ENCODE measurements at places on chromosomes 5 and 9. TPM values are rescaled to one million over a fixed set of nuclear protein-coding genes. Genes with fewer than 3 reads are reported as not detected.

DNA sequence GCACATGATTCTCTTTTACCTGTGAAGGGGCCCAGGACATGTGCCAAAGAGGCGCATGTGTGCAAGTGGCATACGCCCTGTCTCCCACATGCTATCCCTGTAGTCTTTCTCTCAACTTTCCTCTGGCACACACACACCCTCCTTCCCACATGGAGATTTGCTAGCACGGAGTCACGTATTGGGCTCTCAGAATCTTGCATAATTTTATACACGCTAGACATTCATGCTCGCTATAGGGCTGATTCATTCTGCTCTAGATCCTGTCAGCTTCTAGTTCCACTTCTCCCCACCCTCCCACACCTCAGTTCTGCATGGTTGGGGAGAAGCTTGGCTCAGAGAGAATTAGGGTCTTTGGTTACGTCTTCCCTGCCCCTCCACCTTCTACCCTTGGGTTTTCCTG is 72.8 kb downstream of the CD180 start:
- DNase-seq = no peak

GRCh38 chr5:98770911-98771322 is 2.5 kb upstream of the RGMB start:
- DNase-seq = peak; percentile 29

- DNase-seq = no peak
Measured at GRCh38 chr9:84385386-84386040, 45.0 kb upstream of the SLC28A3 start.

- peak; percentile 9 for DNase-seq
Measured at GRCh38 chr5:62268234-62268633, 37.8 kb upstream of the KIF2A start.

GRCh38 chr5:98179791-98180755 is 593.4 kb upstream of the RGMB start:
- DNase-seq = no peak

DNA sequence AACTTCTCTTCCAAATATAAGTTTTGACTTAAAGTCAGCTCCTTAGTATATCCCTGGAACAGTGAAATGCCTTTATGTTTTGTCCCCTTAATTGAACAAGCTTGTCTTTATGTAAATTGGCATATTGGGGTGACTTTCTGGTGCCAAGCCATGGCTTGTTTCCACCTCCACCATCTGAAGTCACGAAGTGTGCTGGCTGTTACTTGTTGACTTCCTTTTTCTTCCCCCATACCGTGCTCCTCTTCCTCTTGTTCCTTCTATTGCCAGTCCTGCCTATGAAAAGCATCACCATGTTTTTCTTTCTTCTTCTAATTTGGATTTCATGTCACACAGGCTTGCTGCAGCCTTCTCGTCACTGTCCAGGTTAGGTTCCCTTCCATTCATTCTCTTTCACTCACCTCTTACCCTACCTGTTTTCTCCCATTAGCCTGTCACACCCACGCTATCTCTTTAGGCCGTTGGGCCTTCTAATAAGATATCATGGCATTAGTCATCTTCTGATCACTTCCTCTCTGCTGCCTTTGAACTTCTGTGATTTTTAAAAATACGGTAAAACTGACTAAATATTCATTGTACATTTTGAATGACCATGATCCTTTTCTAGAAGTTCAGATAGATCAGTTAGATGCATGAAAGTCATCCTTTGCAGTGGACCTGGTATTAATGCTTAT is 48.1 kb downstream of the IQGAP2 start:
- no peak for DNase-seq

- DNase-seq = peak; percentile 59
Measured at GRCh38 chr9:15231788-15232635, 75.0 kb downstream of the TTC39B start.

- no peak for DNase-seq
Measured at GRCh38 chr9:81499021-81499454, 190.3 kb downstream of the TLE1 start.

DNA sequence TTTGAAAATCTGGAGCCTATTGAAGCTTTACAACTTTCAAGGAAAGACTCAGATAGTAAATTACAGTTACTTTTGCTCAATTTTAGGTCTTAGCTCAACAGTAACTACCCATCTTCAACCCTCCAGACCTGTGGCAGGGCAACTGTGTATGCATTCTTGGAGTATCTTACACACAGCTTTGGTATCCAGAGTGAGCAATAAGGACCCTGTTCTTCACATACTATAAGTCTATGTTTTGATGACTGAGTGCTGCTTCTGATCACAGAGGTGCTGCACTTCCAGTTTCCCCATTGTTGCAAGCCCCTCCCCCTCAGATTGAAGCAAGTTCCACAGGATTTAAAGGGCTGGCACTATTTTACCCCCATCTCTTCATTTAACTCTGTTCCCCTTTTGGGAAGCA is 737.4 kb upstream of the GRAMD2B start:
- no peak for DNase-seq

GRCh38 chr5:53892224-53892623 is 331.8 kb downstream of the NDUFS4 start:
- no peak for DNase-seq

DNA sequence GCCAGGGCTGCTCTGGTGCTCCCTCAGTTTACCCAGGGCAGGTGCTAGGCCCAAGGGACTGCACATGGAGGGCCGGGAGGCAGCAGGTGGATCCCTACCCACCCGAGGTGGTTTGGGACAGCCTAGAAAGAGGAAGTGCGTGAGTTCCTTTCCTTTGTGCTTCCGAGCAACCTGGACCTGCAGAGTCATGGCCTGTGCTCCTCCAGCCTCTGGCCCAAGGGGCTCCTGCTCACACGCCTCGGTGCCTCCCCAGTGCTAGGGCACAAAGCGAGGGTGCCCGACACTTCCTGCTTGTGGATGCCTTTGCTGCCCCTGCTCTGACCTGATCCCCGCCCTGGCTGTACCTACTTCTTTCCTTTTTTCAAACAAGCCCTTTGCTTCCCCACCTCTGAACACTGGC is 79.3 kb downstream of the RXRA start:
- no peak for DNase-seq

GRCh38 chr9:15444141-15444540 is 21.5 kb downstream of the SNAPC3 start:
- DNase-seq = no peak

- DNase-seq = peak; percentile 41
Measured at GRCh38 chr9:3863111-3863528, 337.3 kb upstream of the RFX3 start.

DNA sequence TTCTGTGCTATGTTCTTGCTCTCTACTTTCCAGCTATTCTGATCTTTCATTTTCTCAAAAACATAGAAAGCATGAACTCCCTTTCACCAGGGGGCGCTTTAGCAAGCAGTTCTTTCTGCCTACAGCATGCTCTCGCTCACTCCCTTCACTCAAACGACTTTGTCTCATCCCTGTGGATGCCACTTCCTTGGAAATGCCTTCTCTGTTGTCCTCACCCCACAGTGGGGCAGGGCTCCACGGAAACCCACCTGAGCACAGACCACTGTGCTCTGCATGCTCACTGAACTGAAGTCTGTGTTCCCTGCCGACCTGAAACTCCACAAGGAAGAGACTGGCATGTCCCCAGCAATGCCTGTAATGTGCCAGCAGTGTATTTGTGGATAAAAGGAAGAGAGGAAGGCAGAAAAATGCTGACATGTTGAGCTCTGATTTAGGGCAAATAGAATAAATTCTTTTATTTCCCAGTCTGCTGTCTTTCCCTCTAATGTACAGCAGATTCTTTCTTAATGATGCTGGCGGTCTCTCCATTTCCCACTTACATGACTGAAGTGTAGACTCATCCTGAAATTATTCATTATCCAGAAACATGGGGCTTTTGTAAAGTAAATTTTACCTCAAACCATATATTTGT is 4.9 kb upstream of the ROR2 start:
- peak; percentile 10 for DNase-seq

DNA sequence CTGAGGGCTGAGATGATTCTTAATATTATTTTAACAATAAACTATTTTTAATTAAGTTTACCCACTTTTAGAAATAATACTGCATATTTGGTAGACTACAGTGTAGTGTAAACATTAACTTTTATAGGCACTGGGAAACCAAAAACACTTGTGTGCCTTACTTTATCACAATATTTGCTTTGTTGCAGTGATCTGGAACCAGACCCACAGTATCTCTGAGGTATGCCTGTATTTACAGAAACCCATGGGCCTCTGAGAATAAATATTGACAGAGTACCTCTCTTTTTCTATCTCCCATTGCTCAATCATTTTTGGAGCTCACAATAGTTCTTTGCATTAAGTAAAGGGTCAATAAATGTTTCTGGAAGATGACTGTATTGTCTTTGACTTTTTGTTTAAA is 73.3 kb downstream of the SLCO4C1 start:
- no peak for DNase-seq

- no peak for DNase-seq
Measured at GRCh38 chr5:168724227-168724626, 145.1 kb upstream of the PANK3 start.

DNA sequence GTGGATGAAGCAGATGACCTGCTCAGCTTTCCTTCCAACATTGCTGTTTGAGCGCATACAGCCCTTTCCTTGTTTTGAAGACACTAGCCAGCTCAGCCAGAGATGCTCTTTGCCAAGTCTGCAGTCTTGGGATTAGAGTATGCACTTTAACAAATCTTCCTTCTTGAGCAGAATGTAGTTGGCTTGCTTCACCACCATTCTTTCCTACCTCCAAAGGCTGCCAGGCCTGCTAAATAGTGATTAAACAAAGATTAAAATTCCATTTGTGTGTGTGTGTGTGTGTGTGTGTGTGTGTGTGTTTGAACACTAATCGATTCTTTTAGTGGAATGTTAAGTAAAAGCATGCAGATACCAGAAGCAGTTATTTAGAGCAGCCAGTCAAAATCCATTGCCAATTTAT is 97.6 kb downstream of the GALNT10 start:
- no peak for DNase-seq

DNA sequence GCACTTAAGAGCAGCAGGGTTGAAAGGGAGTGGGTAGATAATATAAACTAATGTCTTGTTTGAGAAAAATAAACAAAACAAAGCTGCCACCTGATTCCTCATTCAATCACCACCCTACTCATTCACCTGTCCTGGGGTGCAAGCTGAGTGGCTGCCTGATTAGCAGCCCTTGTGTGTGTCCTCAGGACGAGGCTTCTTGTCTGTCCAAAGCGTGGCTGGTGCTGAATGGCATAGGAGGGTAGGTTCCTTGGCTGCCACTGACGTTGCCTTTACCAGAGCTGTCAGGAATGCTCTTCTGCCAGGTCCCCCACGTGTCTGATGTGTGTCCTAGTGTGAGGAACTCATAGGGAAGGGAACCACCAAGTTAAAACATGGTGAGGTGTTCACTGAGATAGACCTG is 146.6 kb upstream of the SLC24A2 start:
- no peak for DNase-seq

- DNase-seq = no peak
Measured at GRCh38 chr9:85339338-85339737, 402.4 kb downstream of the AGTPBP1 start.

- no peak for DNase-seq
Measured at GRCh38 chr5:142317753-142318152, 7.1 kb downstream of the SPRY4 start.

DNA sequence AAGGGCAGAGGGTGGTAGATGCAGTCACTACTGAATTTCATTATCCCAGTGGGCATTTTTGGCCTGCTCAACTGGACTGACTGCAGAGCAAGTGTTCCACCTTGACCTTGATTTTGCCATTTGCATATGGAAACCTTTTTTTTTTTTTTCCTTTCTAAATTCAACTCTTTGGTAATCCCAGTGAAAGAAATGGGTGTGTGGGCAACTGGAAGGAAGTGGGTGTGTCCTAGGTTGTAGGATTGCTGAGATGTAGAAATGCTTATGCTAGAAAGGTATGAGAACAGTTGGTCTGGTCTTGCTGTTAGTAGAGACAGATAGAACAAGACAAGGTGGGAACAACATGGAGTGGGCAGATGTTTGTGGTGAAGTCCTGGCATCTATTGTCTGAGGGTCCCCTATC is 7.8 kb upstream of the IL12B start:
- DNase-seq = no peak

DNA sequence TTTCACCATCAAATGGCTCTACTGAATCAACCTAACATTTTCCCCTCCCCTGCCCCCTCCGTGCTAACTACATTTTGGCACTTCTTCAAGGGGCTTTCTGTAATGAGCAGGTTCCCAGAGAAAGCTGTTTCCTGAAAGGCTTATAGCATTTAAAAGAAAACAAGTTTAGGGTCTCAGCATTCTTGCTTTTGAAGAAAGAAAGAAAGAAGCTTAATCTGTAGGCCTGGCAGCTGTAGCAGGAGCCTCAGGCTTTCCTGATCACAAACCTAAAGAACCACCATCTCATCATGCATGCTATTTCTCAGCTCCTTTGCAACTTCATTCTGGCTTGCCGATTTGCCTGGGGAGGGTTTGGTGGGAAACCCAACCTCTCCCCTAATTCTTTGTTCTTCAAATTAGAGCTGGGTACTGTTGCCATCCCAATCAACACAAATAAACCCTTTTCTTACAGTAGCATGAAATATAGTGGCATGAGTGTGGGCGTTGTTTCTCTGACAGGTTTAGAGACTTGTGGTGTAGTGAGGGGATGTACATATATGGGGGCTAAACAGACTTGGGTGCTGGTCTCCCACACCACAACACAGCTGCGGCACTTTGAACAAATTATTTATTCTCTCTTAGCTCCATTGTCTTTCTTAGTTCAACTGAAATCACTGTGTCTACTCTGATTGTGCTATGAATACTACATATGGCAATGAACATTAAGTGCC is 160.5 kb upstream of the TNC start:
- DNase-seq = no peak

- no peak for DNase-seq
Measured at GRCh38 chr5:43854697-43855292, 251.8 kb downstream of the NNT start.

DNA sequence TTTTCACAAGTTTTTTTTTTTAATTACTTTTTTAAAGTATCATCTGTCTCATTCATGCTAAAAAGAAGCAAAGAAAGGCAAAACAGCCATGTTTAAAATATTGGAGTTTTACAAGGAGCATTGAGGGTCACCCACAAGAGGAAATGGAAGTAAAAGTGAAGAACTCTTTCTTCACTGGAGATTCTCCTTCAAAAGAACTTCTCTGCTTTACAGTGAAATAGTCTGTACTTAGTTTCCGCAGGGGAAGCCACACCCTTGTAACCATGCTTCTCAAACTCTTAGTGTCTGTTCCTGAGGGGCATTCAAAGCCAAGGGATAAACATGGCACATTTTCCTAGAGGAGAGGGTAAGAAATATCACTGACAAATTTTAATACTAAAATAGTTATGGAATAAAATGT is 8.6 kb downstream of the C9orf72 start:
- DNase-seq = no peak

DNA sequence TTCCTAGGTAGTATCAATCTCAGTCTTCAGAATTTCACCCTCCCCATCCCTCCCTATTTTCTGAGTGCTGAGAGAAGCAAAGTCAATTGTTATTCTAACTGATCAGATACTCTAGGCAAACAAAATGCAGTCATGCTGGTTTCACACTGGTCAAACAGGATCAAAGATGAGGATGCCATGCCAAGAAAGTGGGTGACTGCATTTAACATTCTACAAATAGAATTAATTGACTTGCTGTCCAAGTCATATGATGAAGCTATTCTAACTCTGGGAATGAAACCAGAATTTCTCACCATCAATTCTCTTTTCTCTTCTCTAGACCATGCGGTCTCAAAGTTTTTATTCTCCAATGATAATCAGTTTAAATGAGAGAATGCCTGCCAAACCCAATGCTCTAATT is 112.5 kb downstream of the CTNND2 start:
- DNase-seq = no peak

The ZFYVE16 gene
- 25.2 TPM for total RNA-seq

The GFRA3 gene
- not detected for total RNA-seq
